ENCODE measurements at places on chromosomes 6 and 20.

DNA sequence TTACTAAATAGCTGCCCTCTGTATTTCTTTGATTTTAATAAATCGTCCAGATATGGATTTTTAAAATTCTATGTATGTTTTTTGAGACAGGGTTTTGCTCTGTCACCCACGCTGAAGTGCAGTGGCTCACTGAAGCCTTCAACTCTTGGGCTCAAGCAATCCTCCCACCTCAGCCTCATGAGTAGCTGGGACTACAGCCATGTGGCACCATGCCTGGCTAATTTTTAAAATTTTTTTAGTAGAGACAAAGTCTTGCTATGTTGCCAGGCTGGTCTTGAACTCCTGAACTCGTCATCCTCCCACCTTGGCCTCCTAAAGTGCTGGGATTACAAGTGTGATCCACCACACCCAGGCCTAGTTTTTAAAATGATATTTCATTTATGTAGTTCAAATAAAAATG lies 47.4 kb upstream of the DDR1 start:
- DNase-seq = no peak

GRCh38 chr6:33683051-33683571 lies 28.4 kb downstream of the UQCC2 start:
- no peak for DNase-seq

DNA sequence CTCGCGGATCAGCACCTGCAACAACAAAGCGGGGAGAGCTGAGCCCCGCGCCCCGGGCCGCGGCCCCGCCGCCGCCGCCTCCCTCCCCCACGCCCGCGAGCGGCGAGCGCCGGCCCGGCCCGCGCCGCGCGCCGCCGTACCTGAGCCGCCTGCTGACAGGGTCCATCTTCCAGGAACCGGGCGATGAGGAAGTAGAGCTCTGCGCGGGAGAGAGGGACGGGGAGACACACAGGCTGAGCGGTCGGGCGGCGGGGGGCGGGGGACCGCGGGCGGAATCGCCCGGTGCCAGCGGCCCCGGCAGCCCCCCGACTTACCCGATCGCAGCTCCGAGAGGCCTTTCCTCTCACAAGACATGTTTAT lies 359 bp downstream of the PHIP start:
- DNase-seq = no peak

GRCh38 chr20:16352321-16352720 lies 220.9 kb downstream of the KIF16B start:
- DNase-seq = no peak

- DNase-seq = no peak
Measured at GRCh38 chr20:22758815-22759214, 174.4 kb upstream of the FOXA2 start.

DNA sequence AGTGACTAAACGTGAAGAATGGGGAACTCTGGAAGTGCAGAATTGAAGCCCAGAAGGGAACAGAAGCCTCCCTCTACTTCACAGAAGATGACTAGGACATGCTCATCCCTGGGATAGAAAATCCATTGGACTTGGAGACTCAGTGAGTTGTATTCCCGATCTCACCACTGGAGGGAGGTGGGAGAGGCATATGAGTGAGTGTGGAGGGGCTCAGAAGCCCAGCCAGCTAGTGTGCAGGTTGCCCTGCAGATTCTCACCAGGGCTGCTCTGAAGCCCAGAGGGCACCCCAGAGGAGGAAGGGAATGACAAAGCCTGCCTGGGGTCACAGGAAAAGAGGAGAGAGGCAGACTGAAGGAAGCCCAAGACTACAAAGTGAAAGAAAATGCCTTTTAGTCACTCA lies 42.1 kb upstream of the HLA-E start:
- DNase-seq = no peak

DNA sequence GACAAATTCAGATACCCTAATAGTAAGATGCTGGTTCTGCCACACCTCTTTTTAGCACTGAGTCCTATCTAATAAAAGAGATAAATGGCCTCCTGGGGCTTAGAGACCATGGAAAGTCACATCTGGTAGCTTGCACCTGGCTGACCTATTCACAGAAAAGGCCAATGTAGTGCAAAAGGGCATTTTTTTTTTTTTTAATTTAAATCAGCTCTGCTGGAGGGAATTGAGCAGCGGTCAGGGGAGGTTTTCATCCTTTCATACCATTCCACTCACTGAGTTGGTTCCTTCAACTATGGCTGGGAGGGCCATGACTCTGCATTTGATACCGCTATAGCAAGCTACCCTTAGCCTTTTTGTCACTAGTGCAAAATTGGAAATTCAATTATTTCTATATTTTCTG lies 20.1 kb upstream of the HS3ST5 start:
- DNase-seq = no peak

GRCh38 chr6:53671111-53671510 lies 5.6 kb upstream of the KLHL31 start:
- DNase-seq = no peak

Data from stimulated activated CD8-positive, alpha-beta memory T cell treated with anti-CD3 and anti-CD28 coated beads, Interleukin-2, amount 100 ng/mL, for 48 hours (primary cell).